ENCODE measurements at places on chromosomes 11 and 22. TPM values are rescaled to one million over a fixed set of nuclear protein-coding genes. Genes with fewer than 3 reads are reported as not detected.
A peak's percentile ranks its signal among the peaks of the same experiment; 100 is the strongest.

The OR4X1 gene
- not detected for total RNA-seq

DNA sequence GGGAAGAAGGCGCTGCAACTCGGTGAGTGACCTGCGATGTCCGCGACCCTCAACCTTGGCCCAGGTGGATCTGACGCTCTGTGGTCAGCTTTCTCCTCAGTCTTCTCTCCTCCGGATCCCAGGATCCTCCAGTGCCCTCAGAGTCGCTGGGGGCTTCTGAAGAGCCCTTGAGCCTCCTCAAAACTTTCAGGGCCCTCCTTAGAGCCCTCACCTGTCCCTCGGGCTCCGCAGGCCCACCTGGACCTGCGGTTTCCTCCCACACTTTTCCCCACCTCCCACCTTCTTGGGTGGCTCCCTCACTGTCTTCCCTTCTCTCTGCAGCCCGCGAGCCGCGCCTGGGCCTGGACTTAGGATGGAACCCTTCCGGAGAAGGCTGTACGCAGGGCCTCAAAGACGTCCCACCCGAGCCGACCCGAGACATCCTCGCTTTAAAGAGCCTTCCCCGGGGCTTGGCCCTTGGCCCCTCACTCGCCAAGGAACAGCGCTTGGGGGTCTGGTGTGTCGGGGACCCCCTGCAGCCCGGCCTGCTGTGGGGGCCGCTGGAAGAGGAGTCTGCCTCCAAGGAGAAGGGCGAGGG is 335 bp downstream of the ZNF408 start:
- H3K36me3 ChIP-seq = peaks cover 7% of the 10 kb centered on the region
- peak overlapping the region; percentile 76 for H3K4me3 ChIP-seq
- peak overlapping the region; percentile 85 for H3K27ac ChIP-seq
- DNase-seq = no peak

DNA sequence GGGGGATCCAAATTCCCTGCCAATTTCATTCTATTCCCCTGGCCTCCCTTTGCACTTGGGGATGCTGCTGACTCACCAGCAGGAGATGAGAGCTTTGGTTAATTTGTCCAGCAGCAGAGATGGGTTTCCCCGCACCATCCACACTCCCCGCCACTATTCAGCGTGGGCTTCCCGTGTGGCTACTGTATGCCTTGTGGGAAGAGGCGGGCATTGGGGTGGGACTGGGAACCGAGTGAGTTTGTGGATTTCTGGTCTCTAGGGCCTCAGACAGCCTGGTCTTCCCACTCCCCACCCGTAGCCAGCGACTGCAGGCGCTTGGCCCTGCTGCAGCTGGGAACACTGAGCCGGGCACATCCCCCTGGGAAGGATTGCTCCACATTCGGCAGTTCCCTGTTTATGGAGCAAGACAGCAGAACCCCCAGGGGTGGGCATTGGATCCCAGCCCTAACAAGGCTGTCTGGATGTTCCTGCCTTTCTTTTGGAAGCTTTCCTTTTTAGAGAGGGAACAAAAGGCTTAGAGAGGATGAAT is 23.4 kb downstream of the KIAA1671 start:
- no peaks in the 10 kb centered on the region for H3K4me1 ChIP-seq
- no peaks in the 10 kb centered on the region for H3K27me3 ChIP-seq
- H3K27ac ChIP-seq = no peak overlapping the region
- peak; percentile 64 for DNase-seq

DNA sequence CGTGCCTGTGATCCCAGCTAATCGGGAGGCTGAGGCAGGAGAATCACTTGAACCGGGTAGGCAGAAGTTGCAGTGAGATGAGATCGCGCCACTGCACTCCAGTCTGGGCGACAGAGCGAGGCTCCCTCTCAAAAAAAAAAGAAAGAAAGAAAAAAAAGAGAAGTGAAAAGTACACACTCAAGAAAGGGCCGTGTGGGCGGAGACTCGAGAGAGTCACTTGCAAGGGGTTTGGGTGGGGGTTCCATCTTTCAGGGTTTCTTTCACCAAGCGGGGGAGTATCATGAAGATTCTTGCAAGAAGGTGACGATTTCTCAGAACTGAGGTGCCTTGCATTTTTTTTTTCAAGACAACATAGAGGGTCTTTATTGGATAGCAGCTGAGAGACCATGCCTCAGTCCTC is 4.0 kb upstream of the IFITM5 start:
- H3K27ac ChIP-seq = no peak overlapping the region
- no peak for DNase-seq

The LRRC55 gene
- total RNA-seq = 0.21 TPM

All from aorta (tissue), 5 donors.